IPS-NIHi11 (cell line): ENCODE measurements at places on chromosomes 1 and 21.

- DNase-seq: no peak
Observed at GRCh38 chr1:7638078-7638477, 133.0 kb upstream of the VAMP3 start.

DNA sequence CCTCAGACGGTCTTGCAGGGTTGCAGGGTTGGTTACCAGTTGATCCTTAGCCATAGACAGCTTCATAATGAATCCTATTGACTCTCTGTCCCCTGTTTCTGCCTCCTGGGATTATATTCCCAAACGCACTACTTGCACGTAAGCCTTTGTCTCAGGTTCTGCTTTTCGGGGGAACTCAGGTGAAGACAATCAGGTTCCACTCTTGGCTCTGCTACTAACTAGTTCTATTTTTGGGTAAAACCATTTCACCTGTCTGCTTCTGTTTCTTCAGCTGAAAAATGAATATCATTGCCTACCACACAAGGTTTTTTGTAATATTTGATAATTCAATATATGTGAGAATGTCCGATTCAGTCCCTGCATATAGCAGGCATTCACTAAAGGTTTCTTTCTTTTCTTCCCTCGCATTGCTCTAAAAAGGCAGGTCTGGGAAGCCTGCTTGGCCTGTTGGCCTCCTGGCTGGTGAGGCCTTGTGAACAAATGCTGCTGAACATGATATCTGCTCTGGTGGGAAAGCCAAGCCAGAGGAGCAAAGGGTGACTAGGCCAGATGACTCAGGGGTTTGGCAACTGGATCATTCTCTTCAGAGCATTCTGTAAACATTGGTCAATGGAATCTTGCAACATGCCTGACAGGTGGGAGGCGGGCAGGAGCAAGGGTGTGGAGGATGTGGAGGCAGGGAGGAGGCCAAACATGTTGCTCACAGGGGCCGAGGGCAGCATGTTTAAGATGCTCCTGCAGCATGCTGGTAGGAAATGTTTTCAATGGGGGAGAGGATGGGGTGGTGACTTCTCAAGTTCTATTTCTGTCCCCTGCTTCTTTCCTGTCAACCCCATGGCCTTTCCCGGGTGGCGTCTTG, 23.8 kb downstream of the IER5 start:
- peak; percentile 43 for DNase-seq

DNA sequence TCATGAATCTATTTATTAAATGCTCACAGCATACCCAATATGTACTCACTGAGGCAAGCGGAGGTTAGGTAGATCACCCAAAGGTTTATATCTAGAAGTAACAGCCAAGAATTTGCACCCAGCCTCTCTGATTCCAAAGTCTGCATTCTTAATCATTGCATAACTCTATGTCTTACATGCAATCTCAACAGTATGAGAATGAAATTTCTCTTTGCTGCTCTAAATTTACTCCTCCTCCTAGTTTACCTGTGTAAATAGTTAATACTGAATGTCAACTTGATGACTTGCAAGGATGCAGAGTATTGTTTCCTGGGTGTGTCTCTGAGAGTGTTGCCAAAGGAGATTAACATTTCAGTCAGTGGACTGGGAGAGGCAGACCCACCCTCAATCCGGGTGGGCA, 840.6 kb downstream of the BRINP3 start:
- DNase-seq: no peak

DNA sequence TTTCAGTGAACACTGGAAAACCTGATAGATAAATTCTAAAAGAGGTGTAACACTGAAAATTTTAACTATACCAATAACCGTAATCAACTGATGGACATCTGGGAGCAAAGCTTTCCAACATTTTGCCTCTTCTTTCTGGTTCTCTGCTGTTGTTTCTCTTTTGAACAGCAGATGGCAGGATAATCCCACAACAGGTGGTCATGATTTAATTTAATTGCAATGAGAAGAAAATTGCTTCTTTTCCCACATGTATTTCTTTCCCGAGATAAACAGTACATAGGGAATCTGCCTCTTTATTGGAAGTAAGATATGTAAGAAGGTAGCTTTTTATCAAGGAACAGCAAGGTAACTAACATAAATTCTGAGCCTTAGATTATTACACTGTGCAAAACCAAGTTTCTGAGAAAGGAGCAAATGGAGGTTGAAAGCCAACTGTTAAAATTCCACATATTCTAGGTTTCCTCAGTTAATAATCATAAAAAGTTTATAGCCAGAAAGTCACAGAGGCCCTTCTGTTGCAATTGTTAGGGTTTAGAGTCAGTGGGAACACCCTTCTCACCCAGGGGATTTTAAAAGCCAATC, 72.9 kb downstream of the RPS6KA1 start:
- DNase-seq: peak; percentile 73

DNA sequence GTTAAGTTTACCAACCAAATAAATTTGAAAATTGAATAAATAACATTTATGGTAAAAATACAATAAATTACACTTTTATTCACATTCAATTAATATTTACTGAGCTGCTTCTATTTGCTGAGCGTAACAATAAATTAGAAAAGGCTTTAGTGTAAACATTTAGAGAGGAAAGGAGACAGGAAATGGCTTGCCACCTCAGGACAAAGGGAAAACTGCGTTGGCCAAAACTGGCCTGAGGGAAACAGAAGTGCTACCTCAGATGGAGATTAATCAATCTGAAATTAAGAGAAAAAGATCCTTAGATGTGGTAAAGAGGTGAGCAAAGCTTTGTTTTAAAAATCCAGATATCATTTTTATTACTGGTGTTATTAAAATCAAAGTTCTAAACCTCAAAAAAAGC, 128.0 kb downstream of the SLC44A5 start:
- DNase-seq: no peak

DNA sequence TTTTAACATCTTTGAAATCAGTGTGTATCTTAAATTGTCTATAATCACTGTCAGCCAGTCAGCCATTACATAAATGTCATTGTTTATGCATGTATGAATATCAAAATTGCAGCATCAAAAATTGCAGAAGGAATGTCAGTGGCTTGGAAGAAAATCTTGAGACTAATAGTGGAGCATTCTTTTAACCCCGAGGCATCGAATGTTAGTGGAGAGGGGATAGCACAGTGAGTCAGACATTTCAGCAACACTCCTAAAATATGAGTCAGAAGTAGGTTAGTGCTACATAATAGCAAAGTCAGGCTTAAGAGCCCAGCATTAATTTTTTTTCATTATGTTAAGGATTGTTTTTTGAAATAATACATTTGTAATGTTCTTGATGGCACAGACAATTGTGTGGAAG, 45.5 kb downstream of the SNRPE start:
- peak; percentile 13 for DNase-seq

DNA sequence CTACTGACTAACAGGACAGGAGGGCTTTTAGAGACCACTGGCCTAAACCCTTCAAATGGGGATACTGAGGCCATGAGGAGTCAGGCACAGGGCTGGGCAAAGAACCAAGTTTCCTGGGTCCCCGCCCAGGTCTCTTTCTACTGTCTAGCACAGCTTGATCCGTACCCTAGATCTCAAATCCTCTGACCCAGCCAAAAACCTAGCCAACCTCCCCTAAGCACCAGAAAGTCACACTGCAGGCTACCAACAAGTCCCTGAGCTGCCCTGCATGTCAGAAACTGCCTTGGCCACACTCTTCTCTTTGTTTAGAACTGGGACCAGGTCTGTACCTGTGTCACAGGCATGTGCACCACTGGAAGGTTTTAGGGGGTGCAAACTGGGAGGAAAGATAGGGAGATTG, 33.6 kb downstream of the AHDC1 start:
- DNase-seq: no peak

DNA sequence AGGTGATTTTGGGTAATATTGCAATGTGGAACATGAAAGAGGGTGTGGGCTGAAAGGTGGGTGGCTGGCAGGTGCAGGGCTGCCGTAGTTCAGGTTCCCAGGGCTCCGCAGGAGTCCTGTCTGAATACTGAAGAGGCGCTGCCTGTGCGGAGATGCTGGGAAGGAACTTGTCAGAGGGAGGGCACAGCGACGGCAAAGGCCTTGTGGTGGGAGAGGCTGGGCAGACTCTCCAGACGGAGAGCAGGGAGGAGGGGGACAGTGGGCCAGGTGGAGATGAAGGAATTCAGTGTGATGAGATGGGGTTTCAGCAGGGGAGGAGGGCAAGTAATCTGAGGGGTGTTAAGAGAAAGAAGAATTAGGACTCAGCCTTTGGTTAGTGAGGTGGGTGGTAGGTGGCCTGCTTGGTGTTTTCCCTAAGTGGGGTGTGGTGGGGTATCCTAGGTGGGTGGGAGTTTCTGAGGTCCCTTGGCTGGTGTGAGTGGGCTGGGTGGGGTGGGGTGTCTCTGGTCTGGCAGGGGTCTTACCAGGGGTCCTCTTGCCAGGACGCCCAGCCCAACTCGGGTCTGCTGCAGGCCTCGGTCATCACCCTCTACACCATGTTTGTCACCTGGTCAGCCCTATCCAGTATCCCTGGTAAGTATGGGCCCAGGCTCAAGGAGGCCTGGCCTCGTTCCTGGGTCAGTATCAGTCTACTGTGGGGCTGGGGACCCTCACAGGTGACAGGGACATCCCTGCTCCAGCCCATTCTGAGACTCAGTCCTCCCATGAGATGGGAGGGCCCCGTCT, 15.6 kb downstream of the SERINC2 start:
- no peak for DNase-seq

GRCh38 chr1:78045926-78046778, at the start of gene GIPC2:
TSS of gene GIPC2 (plus strand) at chr1:78045966. CDS start at chr1:78046095, 129 bp downstream.
- DNase-seq: peak; percentile 73

- no peak for DNase-seq
Observed at GRCh38 chr1:160018900-160019299, 12.9 kb downstream of the PIGM start.

DNA sequence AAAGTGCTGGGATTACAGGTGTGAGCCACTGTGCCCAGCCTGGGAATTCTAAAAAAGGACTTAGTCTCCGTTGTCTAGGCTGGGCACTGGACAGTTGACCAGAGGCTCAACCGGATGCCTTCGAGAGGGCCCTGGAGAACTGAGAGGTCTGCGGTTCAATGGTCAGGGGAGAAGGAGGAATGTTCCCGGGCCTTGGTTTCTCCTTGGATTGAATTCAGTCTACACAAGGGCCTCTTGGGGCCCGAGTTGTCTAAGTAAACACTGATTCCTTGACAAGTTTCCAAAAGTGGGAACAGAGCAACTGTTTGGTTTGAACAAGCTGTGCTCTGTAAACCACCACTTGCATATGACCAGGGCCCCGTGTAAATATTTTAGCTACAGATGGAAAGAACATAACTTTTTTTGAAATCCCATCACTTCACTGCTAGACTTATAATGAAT, 29.1 kb upstream of the CAPZB start:
- DNase-seq: no peak

DNA sequence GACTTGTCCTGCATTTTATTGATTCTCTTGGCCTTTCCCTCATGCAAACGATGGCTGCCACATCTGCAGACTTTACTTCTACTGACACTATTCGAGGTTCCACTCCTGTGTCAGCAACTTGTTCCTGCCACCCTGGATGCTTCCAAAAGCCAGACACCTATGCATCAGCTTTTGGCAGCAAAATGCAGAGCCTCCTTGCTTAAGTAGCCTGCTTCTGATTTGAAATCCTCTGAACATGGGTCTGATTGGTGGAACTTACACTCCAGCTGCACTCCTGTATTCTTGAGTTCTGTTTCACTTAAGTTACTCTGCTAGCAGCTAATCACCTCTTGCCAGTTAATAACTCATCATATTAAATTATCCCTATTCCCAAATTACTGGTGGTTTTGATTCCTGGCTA, 152.1 kb upstream of the FMN2 start:
- DNase-seq: no peak

GRCh38 chr21:44319407-44320065, 19.7 kb downstream of the CFAP410 start:
- no peak for DNase-seq

- no peak for DNase-seq
Observed at GRCh38 chr21:19343711-19344110, 940.1 kb upstream of the TMPRSS15 start.

- DNase-seq: no peak
Observed at GRCh38 chr1:115225993-115226685, 111.9 kb downstream of the NGF start.

DNA sequence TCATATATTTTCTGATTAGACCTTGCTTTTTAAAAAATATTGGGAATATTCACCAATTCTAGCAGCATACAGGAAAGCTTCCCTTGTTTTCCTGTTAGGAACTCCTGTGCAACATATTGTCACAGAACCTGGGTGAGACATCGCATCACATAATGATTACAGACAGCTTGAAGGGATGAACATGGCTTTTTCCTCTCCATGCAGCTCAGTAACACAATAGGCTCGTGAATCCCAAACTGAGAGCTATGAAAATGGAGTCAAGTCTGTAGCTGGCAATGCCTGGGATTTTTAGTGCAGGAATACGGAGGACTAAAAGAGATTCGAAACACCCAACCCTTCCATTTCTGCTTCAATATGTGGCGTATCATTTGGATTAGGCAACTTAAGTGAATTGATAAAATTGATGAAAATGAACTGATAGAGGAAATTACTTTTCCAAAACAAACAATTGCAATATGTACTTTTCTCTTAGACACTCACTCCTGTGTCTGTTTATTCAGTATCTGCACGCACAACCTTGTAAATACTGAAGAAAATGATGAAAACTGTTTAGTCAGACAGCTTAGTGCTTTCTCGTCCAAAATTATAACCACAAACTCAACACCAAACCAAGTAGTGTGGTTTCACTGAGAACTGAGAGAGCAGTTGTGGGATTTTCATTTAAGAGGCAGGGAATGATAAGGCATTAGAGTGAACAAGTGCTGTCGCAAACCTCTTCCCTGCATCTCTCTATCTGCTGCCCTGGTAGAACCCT, 250.4 kb downstream of the PTBP2 start:
- DNase-seq: no peak

- no peak for DNase-seq
Observed at GRCh38 chr21:45504021-45504515, 38.2 kb downstream of the SLC19A1 start.

- no peak for DNase-seq
Observed at GRCh38 chr1:228935198-228935663, 200.0 kb downstream of the RHOU start.

- DNase-seq: no peak
Observed at GRCh38 chr1:96208428-96208827, 513.2 kb upstream of the PTBP2 start.
